ENCODE measurements at places on chromosomes 7 and 10.

GRCh38 chr10:43399320-43400310 is 9.4 kb downstream of the HNRNPF start:
- DNase-seq: no peak

GRCh38 chr10:121087688-121088087 is 236.5 kb downstream of the WDR11 start:
- DNase-seq: no peak

- no peak for DNase-seq
Observed at GRCh38 chr10:79289801-79290200, 57.5 kb upstream of the PPIF start.

- no peak for DNase-seq
Observed at GRCh38 chr7:27631391-27631790, 31.3 kb downstream of the HIBADH start.

DNA sequence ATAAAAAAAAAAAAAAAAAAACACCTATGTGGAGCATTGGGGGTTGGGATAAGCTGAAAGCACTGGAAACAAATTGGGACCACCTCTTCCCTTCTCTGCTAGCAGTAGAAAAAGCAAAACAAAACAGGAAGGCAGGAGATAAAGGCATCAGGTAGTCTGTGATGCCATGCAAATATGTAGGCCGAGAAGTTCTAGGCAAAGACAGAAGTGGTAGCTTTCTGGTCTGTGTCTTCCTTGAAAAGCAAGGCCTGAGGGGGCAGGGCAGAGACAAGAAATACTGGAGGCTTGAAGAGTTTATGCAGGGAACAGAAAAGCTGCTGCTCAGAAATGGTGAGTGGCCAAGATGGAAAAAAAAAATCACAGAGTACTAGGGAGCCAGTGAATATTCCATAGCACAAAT is 111.1 kb downstream of the ELMO1 start:
- DNase-seq: peak; percentile 34

- no peak for DNase-seq
Observed at GRCh38 chr7:130998993-130999602, 265.1 kb upstream of the KLF14 start.

DNA sequence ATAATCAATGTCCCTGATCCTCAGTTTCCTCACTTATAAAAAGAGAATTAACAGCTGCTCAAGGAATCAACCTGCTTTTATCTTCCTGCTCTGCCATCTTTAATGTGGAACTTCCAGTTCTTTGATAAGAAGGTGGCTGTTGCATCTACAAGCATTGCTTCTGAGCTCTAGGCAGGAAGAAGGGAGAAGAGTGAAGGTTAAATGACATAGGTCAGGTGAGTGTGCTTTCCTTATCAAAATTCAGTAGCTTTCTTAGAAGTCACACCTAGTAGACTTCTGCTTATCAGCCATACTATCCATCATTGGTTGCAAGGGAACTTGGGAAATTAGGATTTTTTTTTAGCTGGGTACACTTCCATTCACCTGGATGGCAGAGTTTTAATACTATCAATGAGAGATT is 24.0 kb upstream of the KIF20B start:
- DNase-seq: no peak

DNA sequence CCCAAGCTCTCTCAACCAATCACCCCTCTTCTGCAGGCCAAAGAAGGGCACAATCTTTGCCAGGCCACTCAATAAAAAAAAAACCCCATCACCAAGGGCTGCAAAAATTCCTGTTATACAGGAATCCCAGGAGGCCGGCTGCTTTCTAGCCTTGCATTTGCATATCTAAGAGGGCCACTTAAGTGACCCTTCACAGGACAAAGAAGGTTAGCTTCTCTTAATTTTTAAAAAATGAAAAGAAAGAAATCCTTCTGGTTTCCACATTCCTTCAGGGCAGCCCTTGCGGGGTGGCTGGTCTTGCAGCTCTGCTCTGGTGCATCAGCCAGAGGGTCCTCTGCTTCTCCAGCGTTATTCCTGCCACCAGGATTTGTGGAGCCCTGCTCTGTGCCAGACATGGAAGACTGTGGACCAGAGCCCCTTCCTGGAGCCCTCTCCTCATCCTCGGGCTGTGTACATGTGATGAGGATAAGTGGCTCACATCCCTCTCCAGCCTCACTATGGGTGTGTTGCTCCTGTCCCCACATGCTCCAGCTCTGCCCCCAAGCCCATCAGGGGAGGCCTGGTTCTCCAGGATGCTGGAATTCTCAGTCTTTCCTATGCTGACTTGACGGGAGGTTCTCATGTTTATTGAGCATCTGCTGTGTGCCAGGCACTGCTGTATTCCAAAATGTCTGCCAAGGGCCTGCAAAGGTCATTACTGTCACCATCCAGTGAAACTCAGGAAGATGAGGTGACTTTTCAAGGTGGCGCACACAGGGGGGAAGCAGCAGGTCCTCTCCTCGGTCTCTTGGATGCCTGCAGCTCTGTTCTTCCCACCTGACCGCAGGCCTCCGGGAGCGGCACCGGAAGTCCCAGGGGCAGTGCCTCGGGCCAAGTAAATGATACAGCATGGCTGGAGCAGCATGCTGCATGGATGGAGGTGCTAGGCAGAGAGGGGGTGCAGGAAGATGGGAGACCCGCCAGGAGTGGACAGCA is 67.7 kb downstream of the ARHGAP22 start:
- no peak for DNase-seq

GRCh38 chr7:106870983-106871410 is 5.9 kb downstream of the PIK3CG start:
- peak; percentile 84 for DNase-seq

GRCh38 chr10:47058961-47059391 is 147.7 kb downstream of the PTPN20 start:
- no peak for DNase-seq

DNA sequence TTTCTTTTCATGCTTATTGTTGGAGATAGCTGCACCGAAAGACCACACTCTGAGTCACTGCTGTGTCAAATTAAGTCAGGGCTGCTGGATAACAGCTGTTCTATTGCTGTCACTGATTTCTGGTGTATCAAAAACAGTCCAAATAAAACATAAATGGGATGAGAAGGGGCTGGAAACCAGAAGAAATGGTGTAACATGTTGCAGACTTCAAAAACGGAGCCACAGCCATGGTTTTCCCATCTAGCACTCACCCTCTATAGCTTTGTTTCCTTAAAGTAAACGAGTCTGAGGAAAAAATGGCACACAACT is 103.3 kb upstream of the DIP2C start:
- DNase-seq: no peak

GRCh38 chr10:104659809-104660208 is 18.7 kb downstream of the SORCS3 start:
- DNase-seq: no peak

- no peak for DNase-seq
Observed at GRCh38 chr7:118855290-118855689, 630.8 kb downstream of the ANKRD7 start.

- no peak for DNase-seq
Observed at GRCh38 chr7:86942081-86942480, 117.4 kb downstream of the ELAPOR2 start.

DNA sequence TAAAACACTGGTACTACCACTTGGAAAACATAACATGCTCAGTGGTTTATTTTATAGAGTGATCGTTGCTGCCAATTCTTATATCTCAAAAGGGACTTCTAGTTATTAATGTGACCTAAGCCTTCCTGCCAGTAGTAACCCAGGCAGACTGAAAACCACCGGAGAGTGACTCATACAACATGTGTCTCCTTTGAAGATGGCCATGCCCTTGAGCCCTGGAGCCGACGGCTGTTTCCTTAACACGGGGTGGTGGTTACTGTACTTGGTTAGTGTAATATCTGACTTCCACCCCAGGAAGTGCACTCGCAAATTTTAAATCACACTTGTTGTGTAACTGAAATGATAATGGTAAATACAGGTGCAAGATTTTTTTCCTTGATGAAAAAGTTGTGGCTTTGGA is 30.5 kb downstream of the JAKMIP3 start:
- DNase-seq: no peak

DNA sequence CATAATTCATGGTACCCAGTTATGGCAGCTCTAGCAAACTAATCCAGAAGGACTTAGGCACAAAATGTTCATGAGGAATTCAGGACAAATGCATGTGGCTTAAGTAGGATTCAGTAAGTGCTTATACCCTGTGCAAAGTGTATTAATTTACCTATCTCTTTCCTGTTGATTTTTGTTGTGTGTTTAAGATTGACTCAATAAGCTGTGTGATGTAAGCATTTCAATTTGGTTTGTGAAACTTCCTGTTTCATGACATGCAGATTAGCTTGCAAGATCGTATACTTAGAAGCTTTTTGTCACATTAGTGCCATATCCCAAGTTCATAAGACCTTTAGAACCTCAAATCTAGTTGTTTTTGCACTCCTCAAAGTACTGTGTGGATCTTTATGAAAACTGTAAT is 416.7 kb downstream of the ARL4A start:
- no peak for DNase-seq

DNA sequence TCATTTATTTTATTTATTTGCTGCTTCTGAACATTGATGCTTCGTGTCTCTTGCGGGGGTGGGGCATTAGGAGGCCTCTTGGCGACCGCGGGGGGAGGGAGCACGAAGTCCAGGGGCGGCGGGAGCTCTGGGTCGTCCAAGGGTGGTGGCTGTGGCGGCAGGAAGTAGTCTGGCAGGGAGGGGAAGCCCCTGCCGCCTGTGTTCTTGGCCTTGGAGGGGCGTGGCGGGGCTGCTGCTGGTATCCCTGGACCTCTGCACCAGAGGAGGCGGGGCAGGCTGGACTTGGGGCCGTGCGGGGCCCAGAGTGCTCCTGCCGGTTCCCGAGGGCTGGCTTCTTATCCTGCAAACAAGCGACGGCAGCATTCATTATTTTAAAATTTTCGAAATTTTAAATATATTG is 70.5 kb upstream of the ABI1 start:
- DNase-seq: no peak

- DNase-seq: no peak
Observed at GRCh38 chr10:34112171-34112782, 702.8 kb downstream of the PARD3 start.

GRCh38 chr7:28125431-28126409 is 54.9 kb downstream of the JAZF1 start:
- no peak for DNase-seq

DNA sequence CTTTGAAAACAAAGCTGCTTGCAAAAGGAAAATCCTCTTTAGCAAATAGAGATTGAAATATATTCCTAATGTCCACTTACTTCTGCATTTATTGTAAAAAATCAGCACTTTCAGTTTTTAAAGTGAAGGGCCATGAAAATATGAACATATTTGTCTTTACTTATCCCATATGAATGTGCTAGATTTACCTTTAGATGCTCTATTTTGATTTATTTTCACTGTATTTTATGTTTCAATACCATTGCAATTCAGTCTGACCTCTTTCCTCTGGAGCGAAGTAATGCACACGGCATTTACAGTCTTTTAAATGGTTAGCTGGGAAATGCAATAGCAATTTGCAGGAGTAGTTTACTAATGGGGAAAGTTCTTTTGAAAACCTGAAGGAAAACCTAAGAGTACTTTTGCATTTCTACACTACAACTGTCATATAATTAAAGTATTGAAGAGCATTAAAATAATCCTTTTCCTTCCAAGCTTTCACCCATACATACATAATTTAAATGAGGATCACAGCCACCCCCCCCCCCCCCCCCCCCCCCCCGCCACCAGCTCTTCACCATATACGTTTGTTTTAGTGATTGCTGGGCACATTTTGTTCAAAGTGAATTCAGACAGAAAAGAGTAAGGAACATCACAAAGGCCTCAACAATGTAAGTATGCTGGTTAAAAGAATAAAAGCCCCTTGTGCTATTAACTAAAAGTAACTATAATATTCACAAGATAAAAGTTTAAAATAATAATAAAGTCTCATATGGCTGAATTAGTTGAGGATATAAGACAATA is 3.5 kb downstream of the SKIDA1 start:
- DNase-seq: no peak

- DNase-seq: no peak
Observed at GRCh38 chr7:112266595-112267270, 60.2 kb downstream of the ZNF277 start.

- DNase-seq: no peak
Observed at GRCh38 chr7:70405241-70405640, 726.7 kb upstream of the GALNT17 start.

All from OCI-LY7 (cell line).